ENCODE measurements at places on chromosomes 12 and 14. TPM values are rescaled to one million over a fixed set of nuclear protein-coding genes. Genes with fewer than 3 reads are reported as not detected.

The CLEC2D gene
- 337 TPM for total RNA-seq

GRCh38 chr12:132108211-132108832 is 35.8 kb downstream of the DDX51 start:
- no peak for DNase-seq

DNA sequence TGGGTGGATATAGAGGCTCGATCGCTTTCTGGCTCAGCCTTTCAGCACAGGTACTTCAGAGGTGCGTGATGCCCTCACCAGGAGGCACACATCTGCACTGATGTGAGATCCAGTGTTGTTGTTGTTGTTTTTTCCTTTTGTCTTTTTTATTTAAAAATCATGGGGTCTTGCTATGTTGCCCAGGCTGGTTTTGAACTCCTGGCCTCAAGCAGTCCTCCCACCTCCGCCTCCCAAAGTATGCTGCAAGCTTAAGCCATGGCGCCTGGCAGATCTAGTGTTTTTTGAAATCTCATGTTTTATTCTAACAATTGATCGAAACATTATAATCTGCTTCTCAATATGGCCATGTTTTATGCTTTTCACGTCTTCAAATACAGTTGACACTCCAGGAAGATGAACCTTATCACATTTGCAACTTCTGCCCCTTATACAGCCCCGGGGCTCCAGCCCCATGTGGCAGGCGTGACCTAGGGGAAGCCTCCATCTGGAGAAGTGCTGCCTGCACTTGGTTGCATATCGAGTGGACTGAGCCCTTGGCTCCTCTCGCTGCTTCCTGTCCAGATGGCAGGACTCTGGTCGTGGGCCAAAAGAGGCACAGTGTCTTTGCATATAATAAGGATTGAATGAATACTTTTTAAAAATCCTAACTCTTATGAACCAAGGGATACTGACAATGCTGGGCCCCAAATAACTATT is 71.7 kb downstream of the TRAF3 start:
- DNase-seq: no peak

DNA sequence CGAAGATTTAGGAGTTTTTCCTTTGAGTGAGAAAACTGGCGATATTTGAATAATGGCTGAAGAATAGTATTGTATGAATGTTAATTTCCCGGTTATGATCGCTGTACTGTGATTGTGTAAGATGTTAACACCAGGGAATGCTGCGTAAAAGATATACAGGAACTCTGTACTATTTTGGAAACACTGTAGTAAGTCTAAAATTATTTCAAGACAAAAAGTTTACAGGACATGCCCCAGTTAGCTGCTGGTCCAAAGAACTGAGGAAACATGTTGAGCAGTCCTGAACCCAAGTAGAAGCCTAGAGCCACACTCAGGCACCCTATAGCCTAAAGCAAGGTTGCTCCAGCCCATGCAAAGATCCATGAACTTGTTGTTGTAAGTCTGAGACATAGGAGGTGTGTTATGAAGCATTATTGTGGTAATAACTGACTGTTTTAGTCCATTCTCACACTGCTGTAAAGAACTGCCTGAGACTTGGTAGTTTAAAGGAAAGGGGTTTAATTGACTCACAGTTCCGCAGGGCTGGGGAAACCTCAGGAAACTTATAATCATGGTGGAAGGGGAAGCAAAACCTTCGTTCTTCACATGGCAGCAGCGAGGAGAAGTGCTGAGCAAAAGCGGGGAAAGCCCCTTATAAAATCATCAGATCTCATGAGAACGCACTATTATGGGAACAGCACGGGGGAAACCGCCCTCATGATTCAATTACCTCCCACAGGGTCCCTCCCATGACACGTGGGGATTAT is 99.8 kb upstream of the RESF1 start:
- no peak for DNase-seq

- DNase-seq: no peak
Measured at GRCh38 chr14:22391908-22392565, 197.0 kb downstream of the DAD1 start.
